ENCODE measurements at places on chromosomes 12 and 14.

GRCh38 chr14:50882932-50883826, 11.3 kb downstream of the ABHD12B start:
- DNase-seq = no peak

- DNase-seq = peak; percentile 88
These were observed 3.0 kb downstream of the ARG2 start for GRCh38 chr14:67622675-67623074.

- DNase-seq = no peak
These were observed 220.8 kb downstream of the ITPR2 start for GRCh38 chr12:26612203-26612602.

- no peak for DNase-seq
These were observed 3.6 kb downstream of the AMN start for GRCh38 chr14:102926104-102926503.

GRCh38 chr12:52090291-52090690, 10.8 kb downstream of the SMIM41 start:
- DNase-seq = no peak

GRCh38 chr14:100586403-100587085, 673 bp downstream of the BEGAIN start:
- peak; percentile 8 for DNase-seq

DNA sequence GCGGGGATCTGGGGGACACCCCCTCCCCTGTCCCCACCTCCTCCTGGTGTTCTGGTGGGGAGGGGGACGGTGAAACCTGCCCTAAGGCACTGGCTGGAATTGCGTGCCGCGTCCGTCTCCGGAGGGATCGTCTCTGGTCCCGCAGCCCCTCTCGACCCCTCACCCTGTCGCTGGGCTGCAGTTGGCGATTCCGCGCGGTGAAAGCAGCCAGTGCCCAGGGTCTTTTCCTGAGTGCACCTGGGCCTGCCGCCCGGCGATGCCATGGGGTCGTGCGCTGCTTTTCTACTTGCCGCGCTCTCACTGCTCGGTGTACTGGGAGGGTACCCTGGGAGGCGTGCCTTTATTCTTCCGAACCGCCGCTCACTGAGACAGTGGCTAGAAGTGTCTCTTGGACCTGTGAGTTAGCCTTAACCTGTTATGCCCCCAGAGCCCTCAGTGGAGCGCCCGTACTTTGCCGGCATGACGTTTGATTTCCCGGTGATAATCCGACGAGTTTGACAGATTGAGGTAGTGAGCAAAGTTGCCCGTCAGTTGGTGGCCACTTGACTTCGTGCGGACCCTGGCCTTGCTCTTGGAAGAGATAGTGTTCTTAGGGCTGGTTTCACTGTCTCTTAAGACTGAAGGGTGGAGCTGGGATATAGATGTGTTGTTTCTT, 788 bp downstream of the SFSWAP start:
- no peak for DNase-seq

DNA sequence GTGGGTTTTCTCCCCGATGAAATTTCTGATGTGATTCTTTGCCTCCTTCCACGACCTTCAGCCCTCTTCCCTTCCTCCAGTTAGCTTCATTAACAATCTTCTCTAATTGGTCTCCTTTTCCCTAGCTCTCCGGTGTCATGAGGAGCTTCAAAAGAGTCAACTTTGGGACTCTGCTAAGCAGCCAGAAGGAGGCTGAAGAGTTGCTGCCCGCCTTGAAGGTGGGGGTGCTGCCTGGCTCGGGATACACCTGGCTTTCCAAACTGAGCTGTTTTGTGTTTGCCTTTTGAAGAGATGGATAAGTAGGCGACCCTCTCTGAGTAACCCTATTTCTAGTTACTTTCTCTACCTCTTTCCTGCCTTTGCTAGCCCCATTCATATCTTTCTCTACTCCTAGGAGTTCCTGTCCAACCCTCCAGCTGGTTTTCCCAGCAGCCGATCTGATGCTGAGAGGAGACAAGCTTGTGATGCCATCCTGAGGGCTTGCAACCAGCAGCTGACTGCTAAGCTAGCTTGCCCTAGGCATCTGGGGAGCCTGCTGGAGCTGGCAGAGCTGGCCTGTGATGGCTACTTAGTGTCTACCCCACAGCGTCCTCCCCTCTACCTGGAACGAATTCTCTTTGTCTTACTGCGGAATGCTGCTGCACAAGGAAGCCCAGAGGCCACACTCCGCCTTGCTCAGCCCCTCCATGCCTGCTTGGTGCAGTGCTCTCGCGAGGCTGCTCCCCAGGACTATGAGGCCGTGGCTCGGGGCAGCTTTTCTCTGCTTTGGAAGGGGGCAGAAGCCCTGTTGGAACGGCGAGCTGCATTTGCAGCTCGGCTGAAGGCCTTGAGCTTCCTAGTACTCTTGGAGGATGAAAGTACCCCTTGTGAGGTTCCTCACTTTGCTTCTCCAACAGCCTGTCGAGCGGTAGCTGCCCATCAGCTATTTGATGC, 797 bp downstream of the ESPL1 start:
- DNase-seq = no peak

GRCh38 chr12:26188127-26188526, 7.2 kb upstream of the SSPN start:
- peak; percentile 95 for DNase-seq

DNA sequence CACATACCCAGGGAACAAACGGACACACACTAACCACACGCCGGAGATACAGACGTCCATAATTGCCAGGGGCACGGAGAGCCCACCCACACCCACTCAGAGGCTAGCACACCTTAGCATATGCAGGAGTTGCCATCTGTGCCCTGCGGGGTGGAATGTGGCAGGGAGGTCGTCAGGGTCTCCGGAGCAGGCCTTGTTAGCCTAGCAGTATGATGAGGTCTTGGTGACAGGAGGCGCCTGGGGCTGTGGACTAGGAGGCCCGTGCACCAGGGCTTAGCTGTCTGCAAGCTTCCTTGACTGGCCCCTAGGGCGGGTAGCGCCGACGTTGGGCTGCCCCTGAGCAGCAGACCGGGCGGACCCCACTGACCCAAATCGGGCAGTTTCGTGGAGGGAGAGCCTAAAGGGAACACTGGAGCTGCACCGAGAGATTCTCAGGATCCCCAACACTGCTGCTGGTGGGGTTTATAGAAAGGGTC, 10.0 kb downstream of the STAC3 start:
- DNase-seq = no peak

DNA sequence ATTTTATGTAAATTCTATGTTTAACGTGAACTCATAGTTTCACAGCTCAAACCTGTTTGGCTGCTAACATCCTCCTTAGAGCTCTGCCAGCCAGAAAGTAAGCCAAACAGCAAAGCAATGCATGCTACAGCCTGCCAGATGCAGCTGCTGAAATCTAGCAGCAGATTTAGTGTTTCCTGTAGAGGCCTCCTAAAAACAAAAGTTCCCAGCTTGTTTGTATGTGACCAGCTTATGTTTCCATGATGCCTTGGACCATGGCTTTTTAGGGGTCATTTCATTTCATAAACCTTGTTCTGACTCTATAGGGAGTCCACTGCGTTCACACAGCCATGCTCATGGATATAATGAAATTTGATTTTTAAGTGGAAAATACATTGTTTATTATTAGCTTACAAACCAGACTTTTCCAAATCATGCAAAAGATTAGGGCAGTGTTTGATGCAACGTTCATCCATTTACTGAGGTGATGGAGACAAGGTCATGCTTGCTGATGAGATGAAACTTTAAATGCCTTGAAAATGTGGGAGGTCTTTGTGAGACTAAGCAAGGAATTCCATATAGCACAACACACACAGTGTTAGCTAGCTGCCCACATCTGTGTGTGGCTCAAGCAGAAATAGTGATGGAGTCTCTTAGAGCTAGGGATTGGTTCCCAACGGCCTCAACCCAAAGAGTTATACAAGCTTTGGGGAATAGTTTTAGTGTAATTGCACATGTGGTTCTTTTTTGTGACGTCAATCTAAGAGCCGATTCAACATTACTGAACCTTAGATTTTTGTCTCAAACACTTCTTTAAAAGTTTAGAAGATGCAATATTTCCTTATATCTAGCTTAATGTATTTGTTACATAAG, 157.5 kb upstream of the LRIG3 start:
- DNase-seq = no peak

DNA sequence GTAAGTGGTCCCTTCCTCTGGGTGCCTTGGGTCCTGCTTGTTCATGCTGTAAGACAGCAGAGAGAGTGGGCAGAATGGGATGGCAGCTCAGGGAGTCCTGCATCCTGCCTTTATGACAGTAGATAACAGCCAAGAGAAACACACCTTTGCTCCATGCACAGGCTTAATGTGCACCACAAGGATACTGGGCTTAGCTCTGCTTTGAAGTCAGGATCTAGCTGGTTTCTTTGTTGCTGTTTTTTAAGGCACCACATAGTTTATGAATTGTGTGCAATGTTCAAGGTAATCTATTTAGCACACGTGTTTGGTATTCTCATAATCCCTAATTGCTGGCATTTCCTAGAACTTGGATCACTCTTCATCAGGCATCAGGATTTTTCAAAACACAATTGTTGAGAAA, 239.5 kb upstream of the DCN start:
- no peak for DNase-seq

- DNase-seq = no peak
These were observed 183.8 kb downstream of the FOXA1 start for GRCh38 chr14:37411079-37411735.

DNA sequence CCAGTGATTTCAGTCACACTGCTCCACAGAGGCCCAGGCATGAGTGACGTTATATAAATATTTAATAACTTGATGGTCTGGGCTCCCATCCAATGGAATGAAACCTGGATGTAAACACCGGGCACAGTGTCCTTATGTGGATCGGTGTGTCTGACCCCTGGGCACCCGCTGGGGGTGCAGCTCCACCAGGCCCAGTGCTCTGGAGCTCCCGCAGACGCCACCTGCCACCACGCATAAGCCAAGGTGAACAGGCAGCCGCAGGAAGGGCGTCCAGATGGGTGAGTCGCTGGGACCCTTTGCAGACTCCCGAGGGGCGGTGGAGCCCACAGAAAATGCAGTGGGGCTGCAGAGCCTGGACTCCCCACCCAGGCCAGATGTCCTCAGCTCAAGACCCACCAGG, 121.6 kb downstream of the SCARB1 start:
- no peak for DNase-seq

DNA sequence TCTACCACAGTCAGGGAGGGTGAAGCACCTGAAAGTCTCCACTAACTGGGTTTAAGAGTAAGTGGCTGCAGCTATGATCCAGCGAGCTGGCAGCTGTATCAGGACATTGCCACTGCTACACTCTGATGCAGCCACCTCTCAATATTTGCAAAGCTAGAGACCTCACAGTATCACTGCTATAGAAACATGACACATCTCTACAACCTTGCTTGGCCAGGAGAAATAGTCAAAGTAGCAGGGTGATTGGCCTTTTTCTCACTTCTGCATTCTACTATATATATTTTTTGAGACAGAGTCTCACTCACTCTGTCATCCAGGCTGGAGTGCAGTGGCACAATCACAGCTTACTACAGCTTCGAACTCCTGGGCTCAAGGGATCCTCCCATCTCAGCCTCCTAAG, 9.3 kb upstream of the FMNL3 start:
- DNase-seq = no peak

- DNase-seq = no peak
These were observed 23.3 kb downstream of the NINJ2 start for GRCh38 chr12:639988-640387.

DNA sequence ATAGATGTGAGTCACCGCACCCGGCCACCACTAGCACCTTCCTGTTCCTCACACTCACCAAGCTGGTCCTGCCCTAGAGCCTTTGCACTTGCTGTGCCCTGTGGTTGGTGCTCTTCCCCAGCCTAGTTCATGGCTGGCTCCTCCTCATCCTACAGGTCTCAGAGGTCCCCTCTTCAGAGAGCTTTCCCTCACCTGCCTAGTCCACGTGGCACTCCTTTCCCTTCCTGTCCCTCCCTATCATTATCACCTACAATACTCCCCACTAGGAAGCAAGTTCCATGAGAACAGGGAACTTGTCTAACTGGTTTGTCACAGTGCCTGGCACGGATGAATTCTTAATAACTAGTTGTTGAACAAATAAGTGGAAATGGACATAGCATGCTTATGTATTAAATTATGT, 24.0 kb upstream of the TMED10 start:
- no peak for DNase-seq

- peak; percentile 33 for DNase-seq
These were observed 20.3 kb upstream of the TMX1 start for GRCh38 chr14:51219473-51220448.

- peak; percentile 40 for DNase-seq
These were observed 48.5 kb upstream of the RIMBP2 start for GRCh38 chr12:130764475-130765185.

DNA sequence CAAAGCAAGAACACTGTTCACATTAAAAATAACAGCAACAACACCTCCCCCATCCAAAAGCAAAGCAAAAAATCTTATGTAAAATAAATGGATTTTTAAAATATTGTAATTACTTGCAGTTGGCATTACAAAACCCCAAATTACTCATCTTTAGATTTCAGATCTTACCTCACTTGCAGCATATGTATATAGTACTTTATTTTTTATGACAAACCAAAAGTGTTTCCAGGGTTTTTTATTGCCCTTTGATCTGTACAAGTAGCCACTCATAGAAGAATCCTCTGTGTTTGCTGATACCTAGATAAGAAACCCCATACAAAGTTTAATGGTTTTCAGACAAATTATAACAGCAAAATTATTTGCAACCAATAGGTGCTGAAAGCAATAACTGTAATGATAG, 12.2 kb upstream of the NR2C1 start:
- no peak for DNase-seq

GRCh38 chr12:100068305-100068704, 74.4 kb downstream of the BLTP3B start:
- DNase-seq = no peak

- DNase-seq = no peak
These were observed 23.7 kb upstream of the TMCC3 start for GRCh38 chr12:94674051-94674451.

DNA sequence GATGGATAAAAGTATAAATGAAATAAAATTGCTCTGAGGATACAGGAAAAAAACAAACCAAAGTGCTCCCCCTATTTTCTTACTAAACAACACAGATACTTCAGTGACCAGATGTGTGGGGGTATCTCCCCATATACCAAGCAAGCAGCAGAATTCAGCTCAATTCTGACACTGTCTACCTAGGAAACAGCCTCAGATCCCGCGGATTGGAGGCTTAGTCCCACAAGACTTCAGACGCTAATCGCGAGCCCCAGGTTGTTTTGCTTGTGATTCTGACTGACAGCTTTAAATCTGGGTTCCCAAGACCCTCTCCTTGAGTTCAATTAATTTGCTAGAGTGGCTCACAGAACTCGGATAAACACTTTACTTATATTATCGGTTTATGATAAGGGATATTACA, 17.3 kb downstream of the NFKBIA start:
- no peak for DNase-seq

GRCh38 chr14:22471545-22472121, 117.4 kb downstream of the DAD1 start:
- peak; percentile 61 for DNase-seq

- DNase-seq = no peak
These were observed 4.8 kb upstream of the RBM23 start for GRCh38 chr14:22923746-22924145.

GRCh38 chr14:68733086-68733914, 59.6 kb downstream of the ZFP36L1 start:
- no peak for DNase-seq

- DNase-seq = no peak
These were observed 3.7 kb downstream of the TAS2R42 start for GRCh38 chr12:11183011-11183410.

Measured in fibroblast of skin of right biceps (primary cell).